ENCODE measurements at places on chromosomes 16 and 17.

GRCh38 chr16:5073279-5073629, 1.6 kb downstream of the ALG1 start:
- no peak for DNase-seq

- DNase-seq: no peak
These were observed 10.4 kb downstream of the RAI1 start for GRCh38 chr17:17691468-17692263.

DNA sequence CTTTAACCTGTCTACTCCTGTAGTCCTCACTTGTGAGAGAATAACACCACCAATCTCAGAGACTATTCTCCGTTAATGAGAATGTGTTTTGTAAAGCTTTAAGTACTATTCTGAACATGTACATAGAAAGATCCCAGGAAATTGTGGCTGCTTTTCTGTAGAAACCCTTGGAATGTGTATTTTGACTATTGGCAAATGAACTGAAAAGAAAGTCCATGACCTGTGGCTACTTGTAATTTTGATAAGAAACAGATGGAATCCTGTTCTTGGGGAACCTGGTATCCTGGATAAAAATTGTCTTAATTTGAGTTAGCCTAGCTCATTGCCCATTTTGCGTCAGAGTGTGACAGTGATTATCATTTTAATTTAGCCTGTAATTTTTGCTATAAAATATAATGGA, 9.1 kb downstream of the CTCF start:
- no peak for DNase-seq

GRCh38 chr17:19905502-19905901, 37.8 kb upstream of the ULK2 start:
- DNase-seq: peak; percentile 34

DNA sequence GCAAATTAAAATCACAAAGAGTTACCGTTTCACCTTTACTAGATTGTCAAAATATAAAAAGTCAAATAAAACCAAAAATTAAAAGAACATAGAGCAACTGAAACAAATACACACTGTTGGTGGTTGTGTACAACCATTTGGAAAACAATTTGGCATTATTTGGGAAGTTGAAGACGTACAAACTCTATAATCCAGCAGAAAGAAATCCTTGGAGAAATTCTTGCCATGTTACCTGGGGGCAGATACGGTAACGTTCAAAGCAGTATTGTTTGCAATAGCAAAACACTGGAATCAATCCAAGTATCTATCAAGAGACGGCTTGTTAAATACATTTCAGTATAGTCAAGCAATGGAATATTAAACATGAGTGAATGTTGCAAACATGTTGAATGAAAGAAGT, 56.7 kb downstream of the TBX4 start:
- DNase-seq: no peak

DNA sequence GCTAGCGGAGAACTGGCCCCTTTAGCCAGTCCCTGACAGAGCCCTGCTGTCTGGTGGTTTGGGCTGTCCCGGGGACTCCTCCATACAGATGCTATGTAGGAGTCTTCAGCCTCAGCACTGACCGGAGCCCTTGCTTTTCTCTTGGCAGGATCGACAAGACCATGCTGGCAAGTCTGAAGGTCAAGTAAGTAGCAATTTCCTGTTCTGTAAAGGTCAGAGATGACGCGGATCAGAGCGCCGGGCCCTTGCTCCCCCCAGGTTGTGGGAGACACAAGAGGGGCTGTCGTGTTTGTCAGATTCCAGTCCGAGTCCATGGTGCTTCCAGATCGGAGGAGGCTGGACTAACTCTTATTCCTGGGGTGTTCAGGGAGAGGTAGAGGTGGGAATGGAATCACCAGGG, 4.1 kb downstream of the RAP1GAP2 start:
- DNase-seq: no peak

GRCh38 chr17:50779747-50780353, 12.5 kb upstream of the ANKRD40CL start:
- DNase-seq: no peak

GRCh38 chr17:19290066-19290705, 53.0 kb downstream of the EPN2 start:
- no peak for DNase-seq

DNA sequence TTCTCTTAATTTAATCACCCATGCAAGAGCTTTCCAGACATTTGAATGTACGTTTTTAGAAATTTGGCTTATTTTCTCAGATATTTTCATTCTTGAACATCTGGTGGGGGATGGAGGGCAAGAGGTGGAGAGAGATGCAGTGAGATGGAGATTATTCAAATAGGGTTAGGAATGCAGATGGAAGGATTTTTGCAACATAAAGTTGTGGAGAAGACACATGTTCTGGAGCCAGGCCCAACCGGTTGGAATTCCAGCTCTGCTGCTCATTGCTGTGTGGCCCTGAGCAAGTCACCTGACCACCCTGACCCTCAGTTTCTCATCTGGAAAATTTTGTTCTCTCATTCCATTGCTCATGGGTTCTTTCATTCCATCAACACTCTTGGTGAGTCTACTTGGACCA, 66.9 kb downstream of the IRX3 start:
- DNase-seq: no peak

All from kidney tubule cell (primary cell).